ENCODE measurements at places on chromosomes 7 and 10.

DNA sequence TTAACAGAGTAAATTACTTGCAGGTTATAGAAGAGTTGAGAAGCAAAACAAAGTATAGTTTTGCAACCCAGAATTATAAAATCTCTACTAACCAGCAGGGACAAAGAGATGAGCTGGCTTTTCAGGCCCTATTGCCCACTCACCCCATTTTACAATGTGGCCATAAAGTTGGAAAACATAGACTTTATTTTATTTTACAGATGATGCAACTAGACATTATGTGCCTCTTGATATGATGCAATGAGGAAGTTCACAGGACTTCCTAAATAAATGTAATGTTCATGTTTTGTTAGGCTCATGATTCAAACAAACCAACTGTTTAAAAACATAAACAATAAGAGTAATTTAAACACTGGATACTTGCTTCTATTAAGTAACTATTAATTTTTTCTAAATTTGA lies 141.1 kb upstream of the WNT16 start:
- no peak for DNase-seq

DNA sequence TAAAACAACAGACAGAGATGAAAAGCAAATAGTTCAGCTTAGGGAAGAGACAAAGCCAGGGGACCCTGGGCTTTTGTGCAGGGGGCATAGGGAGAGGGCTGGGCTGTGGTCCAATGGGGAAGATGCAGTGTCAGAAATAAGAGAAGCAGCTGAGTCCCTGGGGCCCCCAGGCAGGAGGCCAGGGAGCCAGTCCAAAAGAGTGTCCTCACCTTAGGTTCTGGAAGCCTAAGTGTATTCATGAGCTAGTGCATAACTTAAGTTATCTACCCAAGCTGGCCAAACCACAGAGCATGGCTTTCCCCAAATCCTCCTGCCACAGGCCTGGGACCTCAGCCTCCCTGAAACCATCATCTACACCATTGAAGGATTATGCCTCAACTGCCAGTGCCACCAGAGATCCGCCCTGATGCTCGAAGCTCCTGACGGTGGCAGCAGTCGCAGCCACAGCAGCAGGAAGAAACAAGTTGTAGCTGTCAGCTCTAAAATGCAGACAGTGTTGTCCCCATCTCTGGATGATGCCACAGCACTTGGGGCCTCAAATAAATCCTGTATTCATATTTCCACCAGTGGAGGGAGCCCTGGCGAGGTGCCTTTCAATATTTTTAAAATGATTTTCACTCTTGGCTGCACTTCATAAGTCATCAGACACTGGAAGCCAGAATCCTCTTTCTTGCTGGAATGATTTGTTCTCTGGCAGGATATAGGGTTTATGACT lies 574.6 kb downstream of the GRID1 start:
- no peak for DNase-seq

DNA sequence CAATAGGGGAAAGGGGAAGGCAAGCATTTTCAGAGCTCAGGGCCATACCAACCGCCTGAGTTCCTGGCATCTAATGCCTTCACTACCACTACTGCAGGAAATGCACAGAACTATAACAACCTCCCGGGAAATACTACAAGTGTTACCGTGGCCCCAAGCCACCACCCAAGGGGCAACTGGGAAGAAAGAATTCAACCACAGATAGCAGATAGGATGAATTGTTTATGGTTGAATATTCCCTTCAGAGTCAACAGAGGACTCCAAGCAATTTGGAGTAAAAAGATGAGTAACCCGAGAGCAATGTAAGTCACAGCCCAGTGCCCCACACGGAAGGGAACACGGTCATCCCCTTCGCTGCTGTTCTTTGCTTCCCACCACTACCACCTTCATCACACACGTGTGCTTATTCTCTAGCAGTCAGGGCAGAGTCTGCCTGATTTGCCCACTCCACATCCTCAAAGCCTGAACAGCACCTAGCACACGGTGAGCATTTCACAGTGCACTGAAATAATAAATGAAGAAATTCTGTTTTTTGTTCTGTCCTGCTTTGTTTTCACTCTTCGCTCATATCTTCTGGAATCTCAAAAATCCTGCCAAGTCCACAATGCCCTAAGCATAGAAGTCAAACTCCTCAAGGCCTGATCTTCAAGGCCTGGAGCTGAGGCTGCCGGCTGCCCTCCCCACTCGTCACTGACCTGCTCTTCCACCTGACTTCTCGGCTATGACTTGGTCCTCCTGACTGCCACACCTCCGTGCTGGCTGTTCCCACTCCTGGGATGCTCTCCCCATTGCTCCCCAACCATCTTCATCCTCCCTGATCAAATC lies 221.1 kb downstream of the KCNMA1 start:
- peak; percentile 64 for DNase-seq

DNA sequence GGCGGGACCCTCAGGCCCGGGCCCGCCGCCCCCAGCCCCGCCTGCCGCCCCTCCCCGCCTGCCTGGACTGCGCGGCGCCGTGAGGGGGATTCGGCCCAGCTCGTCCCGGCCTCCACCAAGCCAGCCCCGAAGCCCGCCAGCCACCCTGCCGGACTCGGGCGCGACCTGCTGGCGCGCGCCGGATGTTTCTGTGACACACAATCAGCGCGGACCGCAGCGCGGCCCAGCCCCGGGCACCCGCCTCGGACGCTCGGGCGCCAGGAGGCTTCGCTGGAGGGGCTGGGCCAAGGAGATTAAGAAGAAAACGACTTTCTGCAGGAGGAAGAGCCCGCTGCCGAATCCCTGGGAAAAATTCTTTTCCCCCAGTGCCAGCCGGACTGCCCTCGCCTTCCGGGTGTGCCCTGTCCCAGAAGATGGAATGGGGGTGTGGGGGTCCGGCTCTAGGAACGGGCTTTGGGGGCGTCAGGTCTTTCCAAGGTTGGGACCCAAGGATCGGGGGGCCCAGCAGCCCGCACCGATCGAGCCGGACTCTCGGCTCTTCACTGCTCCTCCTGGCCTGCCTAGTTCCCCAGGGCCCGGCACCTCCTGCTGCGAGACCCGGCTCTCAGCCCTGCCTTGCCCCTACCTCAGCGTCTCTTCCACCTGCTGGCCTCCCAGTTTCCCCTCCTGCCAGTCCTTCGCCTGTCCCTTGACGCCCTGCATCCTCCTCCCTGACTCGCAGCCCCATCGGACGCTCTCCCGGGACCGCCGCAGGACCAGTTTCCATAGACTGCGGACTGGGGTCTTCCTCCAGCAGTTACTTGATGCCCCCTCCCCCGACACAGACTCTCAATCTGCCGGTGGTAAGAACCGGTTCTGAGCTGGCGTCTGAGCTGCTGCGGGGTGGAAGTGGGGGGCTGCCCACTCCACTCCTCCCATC lies 82.7 kb downstream of the PAX2 start:
- DNase-seq, result no peak

DNA sequence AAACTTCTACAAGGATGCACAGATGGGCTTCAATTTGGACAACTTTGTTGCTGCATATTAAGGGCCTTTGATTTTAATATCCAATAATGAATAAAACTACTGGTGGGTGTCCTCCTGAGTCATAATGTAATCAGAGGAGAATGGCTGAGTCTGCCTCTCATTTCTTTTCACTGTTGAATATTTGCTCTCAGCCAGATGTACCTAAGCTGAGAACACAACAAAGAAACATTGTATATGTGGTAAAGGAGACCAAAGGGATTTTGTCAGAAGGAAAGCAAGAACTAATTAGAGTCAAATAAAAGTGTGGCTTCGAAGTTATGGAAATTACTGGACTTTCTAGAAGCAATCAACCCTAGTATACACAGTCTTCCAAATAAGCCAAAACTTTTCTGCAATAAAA lies 131.0 kb upstream of the BET1 start:
- DNase-seq, result no peak

Measured in Panc1 (cell line).